Vagina (tissue), 2 donors: ENCODE measurements at places on chromosomes 11 and 22.

DNA sequence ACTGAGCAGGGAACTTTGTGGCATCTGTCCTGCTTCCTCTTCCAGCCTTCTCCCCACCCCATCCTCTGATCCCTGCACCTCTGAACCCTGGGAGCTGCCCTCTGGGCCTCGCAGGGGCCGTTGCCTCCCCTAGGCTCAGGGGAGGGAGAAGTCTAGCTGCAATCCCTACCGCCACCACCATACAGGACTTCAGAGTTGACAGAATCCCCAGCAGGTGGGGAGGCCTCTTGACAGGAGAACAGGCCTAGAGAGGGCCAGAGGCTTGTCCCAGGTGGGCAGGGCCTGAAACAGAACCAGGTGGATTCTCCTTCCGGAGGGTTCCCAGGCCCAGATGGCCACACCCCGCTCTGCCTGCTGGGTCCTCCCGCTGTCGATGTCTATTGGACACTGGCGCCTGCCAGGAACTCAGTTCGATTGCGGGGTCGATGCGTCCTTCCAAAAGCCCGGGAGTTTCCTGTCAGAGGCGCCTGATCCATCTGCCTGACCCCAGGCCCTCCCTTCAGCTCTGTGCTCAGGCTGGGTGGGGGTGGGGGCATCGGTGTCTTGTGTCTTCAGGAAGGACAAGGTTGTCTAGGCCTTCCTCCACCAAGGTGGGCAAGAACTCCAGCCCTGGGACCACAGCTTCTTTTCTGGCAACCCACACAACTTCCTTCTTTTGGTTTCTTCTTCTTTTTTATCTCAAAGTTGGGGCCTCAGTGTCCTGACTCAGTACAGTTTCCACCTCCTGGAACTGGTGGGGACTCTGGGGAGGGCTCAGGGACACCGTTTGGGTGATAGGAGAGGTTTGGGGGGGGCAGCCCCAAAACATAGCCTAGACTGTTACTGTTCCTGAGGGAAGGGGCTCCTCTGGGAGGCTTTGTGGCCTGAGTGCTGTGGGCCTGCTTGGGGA lies 6.4 kb downstream of the STARD10 start:
- DNase-seq = no peak

- DNase-seq = no peak
Observed at GRCh38 chr11:63042596-63042995, 27.0 kb upstream of the SLC22A8 start.

GRCh38 chr11:117011541-117011898 lies 86.7 kb downstream of the SIK3 start:
- DNase-seq = no peak

DNA sequence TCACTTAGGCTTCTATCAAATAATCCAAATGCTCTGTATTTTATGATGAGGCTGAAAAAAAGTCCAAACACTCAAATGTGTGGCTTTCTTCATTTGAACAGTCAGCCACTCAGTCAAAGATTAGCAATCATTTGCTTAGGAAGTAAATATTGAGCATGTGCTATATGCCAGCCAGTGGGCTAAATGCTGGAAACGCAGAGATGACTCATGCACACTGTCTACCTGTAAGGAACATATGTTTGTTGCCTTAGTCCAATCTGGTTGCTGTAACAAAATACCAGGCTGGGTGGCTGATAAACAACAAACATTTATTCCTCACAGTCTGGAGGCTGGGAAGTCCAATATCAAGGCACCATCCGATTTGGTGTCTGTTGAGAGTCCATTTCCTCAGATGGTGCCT lies 617.3 kb downstream of the NTM start:
- DNase-seq = no peak
